ENCODE measurements at places on chromosomes 5 and 9. TPM values are rescaled to one million over a fixed set of nuclear protein-coding genes. Genes with fewer than 3 reads are reported as not detected.

The VDAC1 gene
- 252 TPM for total RNA-seq

The ARRDC3 gene
- total RNA-seq = 12.8 TPM

The IFNB1 gene
- 1.6 TPM for total RNA-seq

The INSYN2B gene
- total RNA-seq = not detected

The AGPAT2 gene
- 18.3 TPM for total RNA-seq

The TRIM36 gene
- total RNA-seq = not detected

The TMEM174 gene
- total RNA-seq = not detected

The NCS1 gene
- total RNA-seq = 18.7 TPM

The C5orf22 gene
- total RNA-seq = 35.0 TPM

The GPBP1 gene
- total RNA-seq = 104 TPM

The MPDZ gene
- total RNA-seq = not detected

The EPB41L4A gene
- total RNA-seq = 0.79 TPM

The ITK gene
- total RNA-seq = 314 TPM

The GALNT12 gene
- total RNA-seq = 6.6 TPM

The IQGAP2 gene
- total RNA-seq = 78.0 TPM

The HEMGN gene
- 1.1 TPM for total RNA-seq

The INSL4 gene
- total RNA-seq = not detected

The LCN1 gene
- not detected for total RNA-seq
